T-helper 2 cell treated with Interferon-gamma antibody and Interleukin-4, amounts not matched to agents 5 μg/mL and 100 μg/mL, for 36 hours (primary cell): ENCODE measurements at places on chromosomes 7 and 10.

GRCh38 chr7:69363136-69363535 lies 235.1 kb upstream of the AUTS2 start:
- DNase-seq = no peak

GRCh38 chr7:47350425-47350824 lies 231.5 kb downstream of the TNS3 start:
- no peak for DNase-seq

DNA sequence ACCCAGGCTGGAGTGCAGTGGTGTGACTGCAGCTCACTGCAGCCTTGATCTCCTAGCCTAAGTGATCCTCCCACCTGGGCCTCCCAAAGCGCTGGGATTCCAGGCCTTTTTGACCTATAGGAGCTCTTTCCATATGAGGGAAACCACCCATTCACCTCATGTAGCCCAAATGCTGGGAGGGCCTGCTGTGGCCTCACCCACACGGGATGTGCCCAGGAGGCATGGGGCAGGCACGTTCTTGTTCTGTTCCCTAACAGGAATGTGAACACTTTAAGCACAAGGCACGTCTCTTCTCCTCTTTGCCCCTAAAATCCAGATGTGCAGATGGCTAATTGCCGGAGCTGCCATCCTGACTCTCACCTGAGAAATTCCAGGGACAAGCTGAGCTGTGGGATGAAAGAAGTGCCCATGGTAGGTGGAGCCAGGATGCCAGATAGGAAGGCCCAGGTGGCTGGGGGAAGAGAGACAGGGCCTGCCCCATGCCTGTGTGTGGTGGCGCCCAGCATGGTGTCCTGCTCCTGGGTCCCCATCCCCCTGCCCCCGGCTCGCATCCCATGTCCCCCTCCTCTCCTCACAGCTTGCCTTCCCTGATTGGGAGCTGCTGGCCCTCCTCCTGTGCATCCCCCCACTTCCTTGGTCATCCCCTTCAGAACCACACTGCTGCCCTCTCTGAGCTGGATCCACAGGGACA lies 17.3 kb downstream of the CAMK2B start:
- DNase-seq = no peak

GRCh38 chr7:158975526-158976467 lies 119.4 kb downstream of the DYNC2I1 start:
- DNase-seq = peak; percentile 44

DNA sequence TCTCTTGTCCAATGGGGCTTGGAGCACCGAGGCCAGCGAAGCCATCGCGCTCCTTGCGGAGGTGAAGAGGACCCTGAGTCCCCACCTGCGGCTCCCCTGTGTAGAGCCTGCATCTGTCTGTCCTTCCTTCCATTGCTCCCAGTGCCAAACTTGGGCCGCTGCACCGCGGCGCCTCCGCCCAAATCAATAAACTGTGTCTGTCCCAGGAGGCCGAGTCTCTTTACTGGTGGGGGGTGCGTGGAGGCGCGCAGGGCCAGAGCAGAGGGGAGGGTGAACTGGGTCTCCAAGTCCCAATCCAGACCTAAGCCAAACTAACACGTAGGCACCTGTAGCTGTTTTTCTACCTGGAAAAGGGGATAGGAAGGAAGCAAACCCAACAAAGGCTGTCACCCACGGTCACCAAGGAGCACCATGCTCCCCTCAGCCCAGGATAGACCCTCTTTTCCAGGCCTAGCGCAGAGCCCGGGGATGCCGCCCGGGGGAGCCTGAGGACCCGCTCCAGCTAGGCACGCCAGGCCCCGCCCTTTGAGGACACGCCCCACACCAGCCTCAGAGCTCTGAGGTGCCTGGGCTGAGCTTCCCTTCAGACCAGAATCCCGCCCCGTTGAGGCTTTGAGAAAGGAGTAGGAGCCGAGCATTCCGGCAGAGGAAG lies 1.2 kb upstream of the CHAT start:
- no peak for DNase-seq

DNA sequence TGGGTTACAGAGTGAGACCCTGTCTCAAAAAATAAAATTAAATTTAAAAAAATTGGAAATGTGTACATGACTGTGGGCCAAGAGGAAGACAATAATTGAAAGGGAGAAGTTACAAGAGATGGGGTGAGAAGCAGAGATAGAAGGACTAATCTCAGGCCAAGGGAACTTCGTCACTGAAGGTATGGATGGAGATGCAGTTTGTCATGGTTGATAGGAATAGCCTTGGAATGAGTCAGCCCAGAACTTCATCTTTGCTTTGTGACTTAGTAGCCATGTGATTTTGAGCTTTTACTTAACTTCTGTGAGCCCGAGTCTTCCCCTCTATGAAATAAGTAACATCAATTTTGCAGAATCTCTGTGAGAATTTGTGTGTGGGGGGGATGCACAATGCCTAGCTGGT lies 6.5 kb upstream of the PODXL start:
- DNase-seq = no peak

DNA sequence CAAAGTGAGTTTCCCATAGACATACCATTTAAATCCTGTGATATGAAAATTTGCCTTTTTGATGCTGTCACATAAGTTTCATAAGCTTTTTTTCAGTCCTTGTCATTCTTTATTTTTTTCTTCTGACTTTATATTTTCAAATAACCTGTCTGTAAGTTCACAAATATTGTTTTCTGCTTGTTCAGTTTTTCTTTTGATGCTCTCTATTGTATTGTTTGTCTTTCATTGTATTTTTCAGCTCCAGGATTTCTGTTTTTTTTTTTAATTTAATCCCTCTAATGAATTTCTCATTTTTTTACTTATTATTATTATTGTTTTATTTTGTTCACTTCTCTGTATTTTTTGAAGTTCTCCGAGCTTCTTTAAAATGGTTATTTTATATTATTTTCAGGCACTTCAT lies 623.4 kb downstream of the CNTNAP2 start:
- no peak for DNase-seq

GRCh38 chr10:69319841-69320316 lies 41.6 kb downstream of the HK1 start:
- no peak for DNase-seq

- no peak for DNase-seq
These were observed 97.1 kb upstream of the MXI1 start for GRCh38 chr10:110110338-110110737.

- no peak for DNase-seq
These were observed 255.9 kb downstream of the DNAJB9 start for GRCh38 chr7:108825581-108825909.

- no peak for DNase-seq
These were observed 694.1 kb downstream of the ANKRD7 start for GRCh38 chr7:118918556-118918955.

DNA sequence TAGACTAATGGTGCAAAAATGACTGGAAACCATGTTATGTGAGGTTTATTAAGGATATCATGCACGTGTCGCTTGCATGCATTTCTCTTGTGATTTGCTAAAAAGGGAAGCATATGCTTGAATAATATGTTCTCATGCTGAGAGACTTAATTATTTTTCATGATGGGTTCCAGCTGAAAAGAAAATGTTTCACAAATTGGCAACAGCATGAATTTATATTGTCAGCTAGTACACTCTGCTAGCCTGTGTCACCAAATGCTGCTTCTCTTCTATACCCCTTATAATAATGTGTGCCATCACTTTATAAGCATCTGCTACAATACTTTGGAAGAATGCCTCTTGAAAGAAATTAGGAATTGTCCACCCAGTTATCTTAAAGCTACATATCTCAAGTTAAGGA lies 63.0 kb downstream of the GNAI1 start:
- DNase-seq = no peak

GRCh38 chr10:78568620-78569019 lies 500.1 kb upstream of the ZMIZ1 start:
- no peak for DNase-seq

GRCh38 chr7:83466956-83467355 lies 182.0 kb downstream of the SEMA3E start:
- no peak for DNase-seq

DNA sequence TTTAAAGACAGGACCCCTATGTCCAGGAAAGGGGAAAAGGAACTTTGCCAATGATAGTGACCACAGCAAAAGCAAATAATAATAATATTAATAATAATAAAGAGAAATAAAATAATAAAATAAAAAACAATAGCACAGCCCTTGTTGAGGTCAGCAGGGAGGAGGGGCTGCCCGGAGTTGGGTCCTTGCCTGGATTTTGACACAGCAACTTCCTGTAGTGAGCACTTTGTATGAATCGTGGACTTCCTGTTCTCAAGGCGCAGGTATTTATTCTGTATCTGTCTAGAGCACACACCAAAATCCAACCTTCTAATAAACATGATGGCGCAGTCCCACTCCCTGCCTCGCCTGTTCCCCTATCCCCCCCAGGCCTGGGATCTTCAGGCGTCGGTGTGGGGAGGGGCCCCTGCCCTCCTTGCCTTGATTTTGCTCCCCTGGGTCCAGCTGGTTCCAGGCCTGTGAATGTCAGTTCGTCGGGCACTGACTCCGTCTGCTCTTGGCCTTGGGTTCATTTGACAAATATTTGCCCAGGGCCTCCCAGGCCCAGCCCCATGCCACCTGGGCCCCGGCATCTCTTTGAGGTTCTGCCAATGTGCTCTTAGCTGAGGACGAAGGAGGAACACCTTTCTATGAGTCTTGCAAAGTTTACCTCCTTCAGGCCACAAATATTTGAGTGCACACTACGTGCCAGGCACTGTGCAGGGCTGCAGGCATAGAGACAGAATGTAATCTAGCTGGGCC lies 13.9 kb downstream of the TRIM8 start:
- DNase-seq = no peak

GRCh38 chr10:17244700-17245365 lies 16.8 kb downstream of the VIM start:
- DNase-seq = no peak

GRCh38 chr10:45466784-45467183 lies 92.8 kb downstream of the ALOX5 start:
- no peak for DNase-seq
